PC-9 (cell line): ENCODE measurements at places on chromosomes 7 and 10. TPM values are rescaled to one million over a fixed set of nuclear protein-coding genes. Genes with fewer than 3 reads are reported as not detected.
A peak's percentile ranks its signal among the peaks of the same experiment; 100 is the strongest.

Gene CYP2C9
- total RNA-seq, result not detected in 2 replicates

GRCh38 chr7:20350518-20350951 is 19.8 kb downstream of the ITGB8 start:
- no peak for DNase-seq

Gene ATP6V0A4
- 4.8 and 9.1 TPM in 2 replicates for total RNA-seq

Gene EIF3B
- total RNA-seq, result 299 and 302 TPM in 2 replicates

Gene AKR1C8
- 2.7 and 4.0 TPM in 2 replicates for total RNA-seq

DNA sequence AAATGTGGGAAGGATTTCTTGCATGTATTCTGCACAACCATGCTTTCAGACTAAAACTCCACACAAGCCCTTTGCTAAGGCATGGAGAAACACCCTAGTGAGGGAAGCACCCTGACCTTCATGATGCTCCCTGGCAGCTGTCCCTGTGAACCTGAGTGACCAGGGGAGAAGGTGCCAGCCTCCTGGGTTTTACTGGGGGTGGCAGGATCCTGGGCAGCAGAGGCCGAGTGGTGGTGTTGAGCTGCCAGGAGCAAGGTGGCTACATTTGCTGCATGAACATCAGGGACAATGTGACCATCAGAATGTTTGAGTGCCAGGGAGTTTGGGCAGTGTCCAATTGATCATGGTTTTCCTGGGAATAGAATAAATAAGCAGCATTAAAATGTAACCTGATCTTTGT is 437.9 kb downstream of the TCERG1L start:
- DNase-seq, result no peak

DNA sequence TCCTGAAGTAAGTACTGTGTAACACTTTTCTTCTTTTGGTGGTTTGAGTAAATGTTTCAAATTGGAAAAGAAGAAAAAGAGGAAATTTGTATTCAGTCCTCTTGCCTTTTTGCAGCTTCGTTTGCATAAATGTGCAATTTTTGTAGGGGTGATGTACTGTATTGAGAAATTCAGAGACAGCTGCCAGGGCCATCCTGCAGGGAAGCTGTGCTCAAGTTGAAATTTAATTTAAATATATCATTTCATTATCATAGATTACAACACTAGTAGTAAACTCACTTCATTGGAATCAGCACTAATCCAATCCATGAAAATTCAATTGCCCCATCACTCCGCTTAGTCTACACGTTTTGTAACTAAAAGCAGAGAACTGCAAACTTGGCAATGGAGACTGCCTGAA is 415.4 kb downstream of the DNAJB9 start:
- no peak for DNase-seq

Gene ANK3
- 31.4 and 32.0 TPM in 2 replicates for total RNA-seq

Gene CALD1
- total RNA-seq, result 84.4 and 97.5 TPM in 2 replicates

- peak; percentile 85 for DNase-seq
Observed at GRCh38 chr10:46028584-46029460, 1.6 kb downstream of the NCOA4 start.

- DNase-seq, result no peak
Observed at GRCh38 chr10:78541481-78542140, 507.9 kb downstream of the RPS24 start.

Gene TSPAN33
- total RNA-seq, result 5.8 and 9.6 TPM in 2 replicates

Gene TMEM176A
- total RNA-seq, result not detected in 2 replicates
